ENCODE measurements at places on chromosomes 12 and 14. TPM values are rescaled to one million over a fixed set of nuclear protein-coding genes. Genes with fewer than 3 reads are reported as not detected.

GRCh38 chr14:92677087-92677668 lies 71.2 kb downstream of the LGMN start:
- H3K27ac ChIP-seq, result no peak overlapping the region
- no peak for DNase-seq
- no peaks in the 10 kb centered on the region for H3K4me1 ChIP-seq

DNA sequence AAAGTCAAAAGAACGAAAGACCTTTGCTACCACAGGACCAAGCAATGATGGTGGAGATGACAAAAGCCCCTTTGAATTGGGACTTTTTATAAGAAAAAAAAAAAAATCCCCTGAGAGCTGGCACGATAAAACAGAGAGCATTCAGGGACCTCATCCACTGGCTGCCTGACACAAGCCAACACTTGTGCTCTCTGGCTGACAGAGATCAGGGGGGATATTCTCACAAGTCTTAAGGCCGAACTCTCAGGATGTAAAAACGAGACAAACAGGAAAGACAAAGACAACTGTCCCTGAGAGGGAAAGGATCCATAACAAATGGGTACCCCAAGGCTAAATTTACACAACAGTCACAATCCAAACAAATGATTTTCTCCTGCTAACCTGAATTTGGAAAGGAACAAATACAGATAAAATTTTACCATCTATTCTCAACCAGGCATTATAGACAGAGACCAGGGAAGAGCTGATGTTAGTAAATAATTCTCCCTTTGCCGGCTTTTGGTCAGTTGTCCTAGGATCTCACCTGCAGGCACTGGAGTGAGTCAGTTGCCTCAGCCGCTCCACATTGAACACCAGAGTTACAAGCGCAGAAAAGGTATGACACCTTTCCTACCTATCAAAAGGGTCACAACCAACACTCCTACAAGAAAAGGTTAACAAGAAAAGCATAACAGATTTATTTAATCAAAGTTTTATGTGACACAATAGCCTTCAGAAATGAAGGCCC lies 37.9 kb upstream of the GARIN6 start:
- no peak overlapping the region for H3K27ac ChIP-seq
- no peaks in the 10 kb centered on the region for H3K36me3 ChIP-seq
- peaks cover 10% of the 10 kb centered on the region for H3K4me1 ChIP-seq
- H3K4me3 ChIP-seq, result no peak overlapping the region
- no peak for DNase-seq

Gene APOLD1
- polyA plus RNA-seq, result 3.8 TPM

GRCh38 chr12:45663455-45663854 lies 66.1 kb upstream of the ARID2 start:
- no peaks in the 10 kb centered on the region for H3K36me3 ChIP-seq
- H3K27me3 ChIP-seq, result no peaks in the 10 kb centered on the region
- H3K4me3 ChIP-seq, result no peak overlapping the region
- DNase-seq, result no peak
- peaks cover 5% of the 10 kb centered on the region for H3K4me1 ChIP-seq
- no peak overlapping the region for H3K27ac ChIP-seq

DNA sequence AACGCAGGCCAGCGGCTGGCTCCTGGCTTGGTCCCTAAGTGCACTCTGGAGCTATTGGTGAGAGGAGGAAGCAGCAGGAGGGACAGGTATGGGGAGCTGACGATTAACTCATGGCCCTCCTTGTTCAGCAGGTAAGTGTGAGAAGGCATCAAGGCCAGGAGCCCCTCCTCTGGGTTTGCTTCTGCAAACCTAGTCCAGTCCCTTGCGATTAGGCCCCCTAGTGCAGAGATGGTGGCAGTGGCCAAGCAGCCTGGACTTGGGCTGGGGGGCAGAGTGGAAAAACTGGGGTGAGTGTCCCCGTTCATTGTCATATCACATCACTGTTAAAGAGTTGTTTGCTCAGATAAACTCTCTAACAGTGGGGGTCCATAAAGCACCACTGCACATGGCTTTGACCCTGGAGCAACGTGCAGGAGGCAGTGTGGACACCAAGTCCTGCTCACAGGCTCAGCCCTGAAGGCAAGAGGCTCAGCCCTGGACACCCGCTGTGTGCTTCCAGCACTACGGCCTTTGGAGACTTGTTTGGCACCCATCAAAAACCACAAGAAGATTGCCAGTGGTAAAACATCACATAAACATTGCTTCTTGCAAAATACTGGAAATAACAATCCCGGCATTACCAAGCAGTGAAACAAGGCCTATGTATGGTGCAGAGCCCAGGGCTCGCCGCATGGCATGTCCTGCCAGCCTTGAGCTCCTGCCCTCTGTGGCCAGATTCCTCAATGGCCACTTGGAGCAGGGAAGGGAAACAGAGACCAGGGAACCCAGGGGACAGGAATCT lies 184.3 kb upstream of the RTL1 start:
- H3K27me3 ChIP-seq, result peaks cover 12% of the 10 kb centered on the region
- no peak overlapping the region for H3K27ac ChIP-seq
- H3K4me3 ChIP-seq, result no peak overlapping the region
- no peaks in the 10 kb centered on the region for H3K36me3 ChIP-seq
- no peaks in the 10 kb centered on the region for H3K4me1 ChIP-seq

Gene DBX2
- not detected for polyA plus RNA-seq

GRCh38 chr14:77508249-77508648 lies 9.6 kb upstream of the ISM2 start:
- H3K27ac ChIP-seq, result no peak overlapping the region
- H3K4me3 ChIP-seq, result no peak overlapping the region
- H3K4me1 ChIP-seq, result peaks cover 6% of the 10 kb centered on the region
- peak; percentile 59 for DNase-seq

- peaks cover 33% of the 10 kb centered on the region for H3K4me1 ChIP-seq
- no peak overlapping the region for H3K4me3 ChIP-seq
- H3K36me3 ChIP-seq, result no peaks in the 10 kb centered on the region
- H3K27me3 ChIP-seq, result no peaks in the 10 kb centered on the region
- peak overlapping the region; percentile 97 for H3K27ac ChIP-seq
Measured at GRCh38 chr14:25108959-25109358, 59.0 kb upstream of the STXBP6 start.

- H3K4me3 ChIP-seq, result no peak overlapping the region
- no peak for DNase-seq
- no peaks in the 10 kb centered on the region for H3K36me3 ChIP-seq
- H3K27me3 ChIP-seq, result 0 out of 2 replicates have a peak, but pooled peaks cover 4% of the 10 kb centered on the region
- no peaks in the 10 kb centered on the region for H3K4me1 ChIP-seq
- no peak overlapping the region for H3K27ac ChIP-seq
Measured at GRCh38 chr14:55965851-55966250, 152.4 kb upstream of the PELI2 start.

DNA sequence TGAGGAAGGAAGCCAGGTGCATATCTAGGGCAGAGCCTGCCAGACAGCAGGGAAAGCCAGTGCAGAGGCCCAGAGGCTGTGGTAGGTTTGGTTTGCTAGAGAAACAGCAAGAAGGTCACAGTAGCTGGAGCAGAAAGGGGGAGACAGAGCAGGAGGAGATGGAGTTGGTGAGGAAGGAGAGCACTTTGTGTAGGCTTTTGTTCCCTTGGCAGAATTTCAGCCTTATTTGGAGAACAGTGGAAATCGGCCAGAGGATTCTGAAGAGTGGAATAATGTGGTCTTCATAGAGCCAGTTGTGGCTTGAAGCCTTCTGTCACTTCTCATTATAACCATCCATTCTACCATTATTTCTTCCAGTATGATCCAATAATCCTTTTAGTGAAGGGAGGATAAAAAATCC lies 212.9 kb upstream of the FAR2 start:
- no peak for DNase-seq
- H3K27ac ChIP-seq, result no peak overlapping the region
- no peaks in the 10 kb centered on the region for H3K27me3 ChIP-seq
- no peaks in the 10 kb centered on the region for H3K36me3 ChIP-seq

DNA sequence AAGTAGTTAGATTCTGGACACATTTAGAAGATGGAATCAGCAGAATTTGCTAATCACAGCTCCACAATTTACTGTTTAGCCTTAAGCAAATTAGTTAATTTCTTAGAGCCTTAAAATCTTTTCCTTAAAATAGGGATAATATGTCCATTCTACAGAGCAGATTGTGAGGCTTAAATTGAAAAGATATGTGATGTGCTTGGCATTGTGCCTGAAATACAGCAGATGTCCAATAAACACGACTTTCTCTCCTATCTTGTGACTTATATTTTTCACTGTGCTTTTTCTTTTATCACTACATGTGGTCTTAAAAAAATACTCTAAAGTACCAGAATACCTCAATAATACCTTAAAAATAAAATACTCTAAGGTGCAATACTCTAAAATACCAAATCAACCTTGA lies 30.6 kb downstream of the CCER1 start:
- H3K4me1 ChIP-seq, result peaks cover 12% of the 10 kb centered on the region
- H3K36me3 ChIP-seq, result no peaks in the 10 kb centered on the region
- H3K27me3 ChIP-seq, result no peaks in the 10 kb centered on the region
- no peak for DNase-seq
